ENCODE measurements at places on chromosomes 16 and 17.

- DNase-seq = no peak
These were observed 58.4 kb downstream of the MEAK7 start for GRCh38 chr16:84446084-84446483.

- DNase-seq = no peak
These were observed 13.0 kb downstream of the PITPNC1 start for GRCh38 chr17:67390006-67390645.

GRCh38 chr16:78760611-78761010, 661.2 kb downstream of the WWOX start:
- no peak for DNase-seq

DNA sequence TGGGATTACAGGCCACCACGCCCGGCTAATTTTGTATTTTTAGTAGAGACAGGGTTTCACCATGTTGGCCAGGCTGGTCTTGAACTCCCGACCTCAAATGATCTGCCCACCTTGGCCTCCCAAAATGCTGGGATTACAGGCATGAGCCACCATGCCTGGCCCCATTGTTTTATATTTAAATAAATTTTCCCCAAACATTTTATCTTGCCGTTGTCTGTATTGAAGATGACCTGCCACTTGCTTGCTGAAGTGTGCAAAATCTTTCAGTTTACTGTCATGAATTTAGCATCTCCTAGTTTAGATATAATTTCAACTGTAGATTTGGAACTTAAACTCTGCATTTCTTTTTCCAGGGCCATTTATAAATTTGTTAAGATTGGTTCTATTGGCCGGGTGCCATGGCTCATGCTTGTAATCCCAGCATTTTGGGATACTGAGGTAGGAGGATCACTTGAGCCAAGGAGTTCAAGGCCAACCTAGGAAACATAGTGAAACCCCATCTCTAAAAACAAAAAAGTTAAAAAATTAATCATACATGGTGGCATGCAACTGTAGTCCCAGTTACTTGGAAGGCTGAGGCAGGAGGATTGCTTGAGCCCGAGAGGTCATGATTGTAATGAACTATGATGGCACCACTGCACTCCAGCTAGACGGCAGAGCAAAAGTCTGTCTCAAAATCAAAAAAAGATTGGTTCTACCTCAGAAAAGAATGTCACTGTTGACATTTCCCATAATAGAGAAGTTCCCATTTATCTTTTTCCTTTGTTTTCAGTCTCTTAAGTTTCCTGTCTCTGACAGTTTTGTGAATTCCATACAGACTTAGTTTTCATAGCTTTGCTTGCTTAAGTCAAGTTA, 84.4 kb downstream of the VMP1 start:
- no peak for DNase-seq

- DNase-seq = no peak
These were observed 2.6 kb upstream of the AATF start for GRCh38 chr17:36945959-36946725.

DNA sequence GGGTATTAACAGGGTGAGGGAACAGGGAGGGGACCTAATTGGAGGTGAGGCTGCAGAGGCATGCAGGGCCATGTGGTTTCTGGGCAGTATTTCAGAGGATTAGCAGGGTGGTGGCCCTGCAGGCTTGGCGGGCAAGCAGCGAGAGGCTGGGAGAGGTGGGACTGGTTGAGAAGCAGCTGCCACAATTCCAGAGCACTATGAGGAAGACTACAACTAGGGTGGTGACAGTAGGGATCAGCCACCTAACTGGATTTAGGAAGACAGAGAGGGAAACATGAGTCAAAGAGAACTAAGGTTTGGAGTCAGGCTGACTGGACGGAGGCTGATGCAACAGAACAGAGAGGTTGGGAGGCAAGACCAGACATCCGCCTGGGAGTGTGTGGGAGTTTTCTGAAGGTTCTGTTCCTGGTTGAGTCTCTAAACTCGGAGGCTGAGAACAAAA, 12.3 kb downstream of the ALOXE3 start:
- no peak for DNase-seq

GRCh38 chr17:70185285-70185684, 16.0 kb downstream of the KCNJ2 start:
- DNase-seq = no peak

DNA sequence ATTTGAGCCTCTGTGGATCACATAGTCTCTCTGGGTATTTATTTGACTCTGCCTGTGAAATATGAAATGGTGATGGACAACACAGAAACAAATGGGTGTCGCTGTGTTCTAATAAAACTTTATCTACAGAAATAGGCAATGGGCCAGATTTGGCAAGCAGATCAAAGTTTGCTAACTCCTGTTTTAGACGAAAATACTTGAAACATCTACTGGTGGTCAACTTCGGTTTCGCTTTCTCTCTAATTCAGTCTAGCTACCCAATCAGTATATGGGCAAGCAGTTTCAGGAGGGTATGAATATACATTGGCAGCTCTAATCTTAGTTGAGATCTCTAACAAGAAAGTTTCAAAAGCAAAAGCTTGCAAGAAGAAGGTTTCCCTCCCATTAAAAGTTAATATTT, 60.1 kb upstream of the DYNLRB2 start:
- DNase-seq = no peak

GRCh38 chr17:73224663-73225305, 31.9 kb downstream of the COG1 start:
- DNase-seq = no peak

DNA sequence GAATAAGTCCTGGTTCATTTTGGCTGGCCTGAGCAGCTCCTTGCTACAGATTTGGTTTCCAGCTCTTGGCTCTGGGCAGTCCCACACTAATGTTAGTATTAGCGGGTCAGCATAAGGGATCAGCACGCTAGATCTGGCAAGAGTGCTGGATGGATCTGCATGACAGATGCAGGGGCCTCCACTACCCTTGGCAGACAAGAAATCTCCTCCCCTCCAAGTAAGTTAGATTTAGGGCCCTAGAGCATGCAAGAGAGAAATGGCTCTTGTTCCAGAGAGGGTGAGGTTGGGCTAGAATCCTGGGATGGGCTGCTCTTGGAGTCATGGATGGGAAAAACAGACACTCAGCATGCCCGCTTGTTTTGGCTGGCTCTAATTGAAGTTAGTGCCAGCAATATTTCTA, 414.3 kb downstream of the RBFOX1 start:
- DNase-seq = no peak

DNA sequence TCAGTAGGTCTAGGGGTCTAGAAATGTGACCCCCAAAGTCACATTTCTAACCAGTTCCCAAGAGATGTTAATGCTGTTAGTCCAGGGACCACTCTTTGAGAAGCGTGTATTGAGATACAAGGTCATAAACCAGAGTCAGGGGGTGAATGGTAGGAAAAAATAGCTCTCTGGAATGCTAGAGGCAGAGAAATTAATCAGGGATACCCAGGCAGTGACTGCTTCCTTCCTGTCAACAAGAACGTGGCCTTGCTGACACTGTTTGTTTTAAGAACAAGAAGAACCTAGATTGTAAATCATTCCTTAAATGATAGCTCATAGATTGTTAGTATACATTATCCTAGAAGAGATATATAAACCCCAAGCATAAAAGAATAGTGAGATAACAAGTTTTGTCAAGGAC, 43.8 kb downstream of the PITPNM3 start:
- no peak for DNase-seq

GRCh38 chr17:50684612-50685333, 22.9 kb downstream of the ANKRD40 start:
- no peak for DNase-seq

GRCh38 chr16:89808475-89808874, 8.0 kb downstream of the FANCA start:
- no peak for DNase-seq

Measured in activated CD4-positive, alpha-beta T cell treated with anti-CD3 and anti-CD28 coated beads for 1 hour (primary cell).